ENCODE measurements at places on chromosomes 12 and 14.
A peak's percentile ranks its signal among the peaks of the same experiment; 100 is the strongest.

DNA sequence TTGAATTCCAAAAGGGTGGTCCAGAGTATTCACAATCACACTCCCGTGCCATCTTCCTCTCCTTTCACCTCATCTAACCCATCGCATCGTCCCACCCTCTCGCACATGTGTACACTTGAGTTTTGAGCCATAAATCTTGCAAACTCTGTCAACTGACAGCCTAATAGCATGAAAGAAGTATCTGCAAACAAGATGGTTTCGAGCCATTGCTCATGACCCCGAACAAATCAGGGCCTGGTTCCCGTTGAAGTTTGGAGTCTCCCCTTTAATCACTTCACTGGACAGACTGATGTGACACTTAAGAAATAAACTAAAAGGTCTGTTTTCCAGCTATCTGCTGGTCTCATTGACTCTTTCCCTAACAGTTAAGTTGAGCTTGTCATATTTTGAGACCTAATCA, 223.6 kb upstream of the SOX5 start:
- DNase-seq = peak; percentile 37

GRCh38 chr14:96795109-96795828, 1.9 kb upstream of the VRK1 start:
- DNase-seq = no peak

DNA sequence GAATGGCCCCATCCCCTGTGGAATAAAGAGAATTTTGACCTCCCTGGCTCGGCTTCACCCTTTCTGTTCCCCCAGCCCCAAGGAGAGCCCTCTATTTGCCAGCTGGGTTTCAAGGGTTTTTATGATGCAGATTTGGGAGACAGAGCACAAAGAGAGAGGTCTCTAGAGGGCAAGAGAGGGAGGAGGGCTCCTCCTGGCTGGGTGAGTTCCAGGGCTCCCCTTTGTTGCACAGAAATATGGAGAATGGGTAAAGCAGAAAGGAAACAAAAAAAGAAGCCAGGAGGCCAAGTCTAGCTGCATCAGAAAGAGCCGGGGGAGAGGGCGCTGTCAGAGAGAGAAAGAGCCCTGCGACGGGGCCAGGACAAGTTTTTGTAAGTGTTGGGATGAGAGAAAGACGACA, 319.6 kb upstream of the RTL1 start:
- DNase-seq = no peak

DNA sequence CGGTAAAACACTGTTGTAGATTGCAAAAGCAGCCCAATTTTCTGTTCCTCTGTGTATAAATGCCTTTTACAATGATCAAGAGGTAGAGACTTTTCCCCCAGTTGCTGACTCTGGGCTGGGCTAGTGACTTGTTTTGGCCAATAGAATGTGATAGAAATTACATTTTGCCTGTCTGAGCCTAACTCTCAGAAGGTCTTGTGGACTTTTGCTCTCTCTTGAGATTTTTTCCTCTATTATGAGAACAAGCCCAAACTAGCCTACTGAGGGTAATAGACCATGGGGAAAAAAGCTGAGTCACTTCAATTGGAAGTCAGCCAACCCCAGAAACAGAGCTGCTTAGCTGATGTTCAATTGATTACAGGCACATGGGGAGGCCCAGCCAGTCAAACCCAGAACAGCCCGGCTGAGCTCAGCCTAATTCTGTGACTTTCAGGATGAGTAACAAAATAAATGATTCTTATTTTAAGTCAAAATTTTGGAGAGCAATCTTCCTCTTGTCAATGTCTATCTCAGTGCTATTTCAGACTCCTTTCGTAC, 61.4 kb downstream of the MYF5 start:
- DNase-seq = peak; percentile 64

DNA sequence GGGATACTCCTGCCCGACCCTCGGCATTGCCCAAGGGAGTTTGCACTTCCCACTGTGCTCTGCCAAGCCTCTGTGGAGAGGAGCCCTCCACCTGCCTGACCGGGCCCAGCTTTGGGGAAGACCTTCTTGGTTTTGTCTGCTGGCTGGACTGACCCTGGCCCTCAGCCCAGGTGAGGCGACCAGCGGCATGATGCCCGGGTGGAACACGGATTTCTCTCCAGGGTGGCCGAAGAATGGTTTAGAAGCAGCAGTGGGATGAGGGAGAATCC, 15.6 kb downstream of the ZBTB42 start:
- DNase-seq = no peak

DNA sequence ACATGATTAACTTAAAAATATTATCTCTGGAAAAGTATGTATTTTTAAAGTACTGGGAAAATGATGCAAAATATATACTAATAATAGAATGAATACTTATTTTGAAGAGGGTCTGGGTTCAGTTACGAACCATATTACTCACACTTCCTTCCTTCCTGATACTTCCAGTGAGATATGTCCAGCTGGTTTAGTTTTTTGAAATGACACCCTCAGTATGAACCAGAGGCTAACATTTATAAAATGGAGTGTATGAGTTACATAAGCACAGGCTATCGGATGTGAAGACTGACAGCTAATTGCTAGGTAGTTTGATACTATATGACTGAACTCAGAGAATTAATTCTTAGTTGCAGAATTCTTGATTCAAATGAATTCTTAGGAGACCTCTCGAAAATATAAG, 122.9 kb downstream of the OTOGL start:
- DNase-seq = no peak

GRCh38 chr12:116280595-116281290, 3.2 kb upstream of the MED13L start:
- DNase-seq = peak; percentile 38

DNA sequence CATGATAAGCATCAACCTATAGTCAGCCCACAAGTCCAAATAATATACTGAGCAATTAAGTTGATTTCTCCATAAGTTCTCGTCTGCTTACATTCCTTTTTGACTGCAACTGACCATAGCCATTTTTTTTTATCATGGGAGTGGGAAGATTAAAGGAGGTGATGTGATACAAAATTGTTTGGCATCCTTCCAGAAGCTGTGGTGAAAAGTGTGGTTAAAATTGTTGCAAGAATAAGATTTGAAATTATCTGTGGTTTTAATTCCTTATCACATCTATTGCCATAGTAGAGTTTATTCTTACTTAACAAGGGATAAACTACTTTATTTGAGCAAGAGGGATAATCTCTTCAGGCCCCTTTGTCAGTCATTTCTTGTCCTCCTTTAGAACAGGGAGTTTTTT, 50.7 kb downstream of the LIN52 start:
- no peak for DNase-seq

- no peak for DNase-seq
Observed at GRCh38 chr14:32012062-32012461, 65.0 kb upstream of the ARHGAP5 start.

- no peak for DNase-seq
Observed at GRCh38 chr14:26174395-26174794, 423.4 kb downstream of the NOVA1 start.

DNA sequence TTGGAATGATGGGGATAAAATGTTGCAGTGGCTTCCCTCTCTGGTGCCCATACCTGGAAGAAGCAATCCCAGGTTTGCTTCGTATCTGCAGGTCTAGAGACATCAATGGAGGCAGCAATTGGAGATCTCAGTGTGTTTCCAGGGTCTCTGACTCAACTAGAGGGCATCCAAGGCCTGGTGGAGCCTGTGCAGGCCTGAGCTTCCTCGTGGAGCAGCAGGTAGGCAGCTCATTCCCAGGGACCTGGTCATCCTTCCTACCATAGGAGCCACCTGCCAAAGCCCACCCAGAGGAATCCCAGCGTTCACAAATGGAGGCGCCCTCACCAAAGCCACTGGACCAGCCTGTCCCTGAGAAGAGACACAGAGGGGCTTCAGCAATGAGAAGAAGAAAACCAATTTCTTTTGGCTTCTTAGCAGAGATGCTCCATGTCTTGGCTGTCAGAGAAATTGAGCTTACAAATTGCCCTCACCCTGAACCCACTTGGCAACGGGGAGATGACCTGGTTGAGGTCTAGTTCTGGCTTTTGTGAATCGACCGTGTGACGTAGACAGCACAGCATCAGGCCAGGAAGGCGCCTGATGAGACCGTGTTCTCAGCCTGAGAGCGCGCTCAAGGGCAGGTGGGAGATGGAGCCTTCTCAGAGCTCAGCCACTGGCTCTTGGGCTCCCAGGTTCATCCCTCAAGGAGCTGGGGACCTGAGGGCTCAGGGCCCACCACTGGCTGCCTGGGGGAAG, 283.6 kb downstream of the DPF3 start:
- DNase-seq = no peak

- DNase-seq = no peak
Observed at GRCh38 chr14:56821177-56821576, 10.9 kb upstream of the OTX2 start.

- DNase-seq = no peak
Observed at GRCh38 chr14:44657203-44657602, 150.1 kb upstream of the FSCB start.

DNA sequence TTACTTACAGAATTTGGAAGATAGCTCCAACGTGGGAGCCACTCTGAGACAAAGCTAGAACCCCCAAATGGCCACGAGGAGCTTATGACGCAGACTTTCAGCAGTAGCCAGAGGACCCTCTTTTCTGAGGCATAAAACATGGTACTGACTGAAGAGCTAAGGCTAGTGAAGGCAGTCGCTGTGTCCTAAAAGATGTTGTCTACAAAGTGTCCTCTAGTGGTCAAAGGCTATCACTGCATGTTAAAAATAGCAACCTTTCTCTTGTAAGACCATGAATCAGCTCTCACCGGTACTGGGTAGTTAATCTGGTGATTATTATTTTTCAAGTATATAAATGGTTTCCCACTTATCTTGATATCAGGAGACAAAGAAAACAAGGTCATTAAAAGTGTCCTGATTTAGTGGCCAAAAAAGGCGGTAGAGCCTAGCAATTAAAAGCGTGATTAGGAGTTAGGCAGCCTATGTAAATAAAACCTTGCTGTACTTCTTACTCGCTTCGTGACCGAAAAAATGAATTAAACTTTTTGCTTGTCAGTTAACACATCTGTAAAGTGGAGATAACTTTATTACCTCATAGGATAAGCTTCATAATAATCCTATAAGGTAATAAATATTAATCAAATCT, 47.0 kb upstream of the LGR5 start:
- DNase-seq = peak; percentile 13

DNA sequence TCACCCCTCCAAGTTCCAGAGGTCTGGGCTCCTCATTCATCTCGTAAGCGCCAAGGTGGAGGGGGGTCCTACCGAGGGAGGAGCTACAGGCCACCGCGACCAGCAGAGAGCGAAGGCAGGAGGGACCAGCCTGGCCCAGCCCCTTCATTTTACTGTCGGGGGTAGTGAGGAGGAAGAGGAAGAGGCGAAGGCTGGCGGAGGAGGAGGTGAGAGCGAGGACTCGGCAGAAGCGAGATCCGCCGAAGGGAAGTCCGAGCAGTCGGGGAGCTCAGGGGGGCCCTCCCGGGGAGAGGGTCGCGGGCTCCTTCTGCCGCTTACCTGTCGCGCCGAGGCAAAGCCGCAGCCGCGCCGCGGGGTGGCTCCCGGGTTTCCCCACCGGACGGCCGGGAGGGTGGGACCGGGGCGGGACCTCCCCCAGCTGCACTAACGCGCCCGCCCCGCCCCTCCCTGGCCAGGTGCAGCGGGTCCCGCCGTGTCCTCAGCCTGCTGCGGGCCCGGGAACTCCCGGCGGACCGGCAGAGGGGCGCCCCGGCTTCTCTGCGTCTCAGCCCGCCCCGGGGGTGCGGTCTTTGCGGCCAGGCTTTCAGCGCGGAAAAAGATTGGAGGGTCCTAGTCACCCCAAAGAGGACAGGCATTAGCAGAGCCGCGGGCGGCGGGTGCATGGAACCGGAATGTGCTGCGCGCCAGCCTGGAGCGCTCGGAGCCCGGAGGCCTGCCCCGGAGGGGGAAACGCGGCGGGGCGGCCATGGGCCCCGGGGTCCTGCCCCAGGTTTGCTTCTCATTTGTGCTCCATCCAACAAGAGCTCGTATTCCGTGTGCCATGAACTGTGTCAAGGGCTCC, at the start of gene GALNT6:
Gene GALNT6, minus strand, starts transcription at position 124 of the 841 bp plus-strand sequence. CDS start 11,625 bp downstream, outside the sequence.
- DNase-seq = peak; percentile 59

DNA sequence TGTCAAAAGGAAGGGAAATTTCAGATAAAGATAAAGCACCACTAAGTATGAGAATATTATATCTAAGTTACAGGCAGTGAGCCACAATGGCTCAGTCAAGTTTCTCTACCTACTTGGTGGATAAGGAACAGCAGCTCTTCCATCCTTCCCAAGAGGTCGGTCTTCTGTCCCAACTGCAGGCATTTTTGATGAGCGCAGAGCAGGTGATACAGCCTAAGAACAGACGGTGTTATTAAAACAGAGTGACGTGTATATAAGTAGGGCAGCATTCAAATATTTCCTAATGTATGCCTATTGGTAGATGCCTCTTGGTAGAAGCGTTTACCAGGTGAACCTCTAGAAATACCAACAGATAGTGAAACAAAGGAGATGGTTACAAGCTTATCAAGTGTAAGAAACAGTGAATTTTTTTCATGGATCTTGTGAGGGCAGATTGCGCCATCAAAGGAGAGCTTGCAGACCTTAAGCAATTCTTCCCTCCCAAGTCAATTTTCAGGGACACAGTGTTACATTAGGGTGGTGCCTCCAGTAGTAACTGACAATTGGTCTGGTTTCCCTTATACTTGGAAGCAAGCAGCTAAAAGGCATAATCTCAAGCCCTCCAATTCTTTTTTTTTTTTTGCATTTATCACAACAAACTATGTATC, 274.5 kb downstream of the MED13L start:
- no peak for DNase-seq

DNA sequence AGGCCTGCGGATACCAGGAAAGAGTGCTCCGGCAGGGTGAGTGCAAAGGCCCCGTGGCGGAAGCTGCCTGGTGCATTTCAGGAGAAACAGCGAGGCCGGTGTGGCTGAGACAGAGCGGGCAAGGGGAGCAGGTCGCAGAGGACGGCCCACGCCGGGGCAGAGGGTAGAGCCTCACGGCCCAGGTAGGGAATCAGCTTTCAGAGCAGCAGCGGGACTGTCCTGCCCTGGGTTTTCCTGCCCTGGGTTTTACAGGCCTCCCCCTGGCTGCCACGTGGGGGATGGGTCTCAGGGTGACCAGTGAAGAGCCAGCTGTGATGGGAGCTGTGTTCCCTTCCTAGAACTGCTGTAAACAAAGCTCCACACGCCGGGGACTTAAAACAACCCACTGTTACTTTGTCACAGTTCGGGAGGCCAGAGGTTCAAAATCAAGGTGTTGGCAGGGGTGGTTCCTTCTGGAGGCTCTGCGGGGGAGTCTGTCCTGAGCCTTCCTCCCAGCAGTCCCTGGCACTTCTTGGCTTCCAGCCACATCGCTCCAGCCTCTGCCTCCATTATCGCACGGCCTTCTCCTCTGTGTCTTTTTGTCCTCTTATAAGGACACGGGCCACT, 10.4 kb downstream of the NCOR2 start:
- DNase-seq = no peak

GRCh38 chr12:67482751-67483661, 165.5 kb upstream of the DYRK2 start:
- peak; percentile 67 for DNase-seq

- DNase-seq = no peak
Observed at GRCh38 chr12:131459773-131460365, 251.0 kb upstream of the SFSWAP start.

- DNase-seq = no peak
Observed at GRCh38 chr12:21413369-21414277, 23.8 kb upstream of the PYROXD1 start.

All from NCI-H510A (cell line).